Stimulated activated naive CD4-positive, alpha-beta T cell (primary cell): ENCODE measurements at places on chromosomes 2 and 18.
A peak's percentile ranks its signal among the peaks of the same experiment; 100 is the strongest.

GRCh38 chr2:216424274-216424673 is 12.0 kb downstream of the SMARCAL1 start:
- no peak for DNase-seq

GRCh38 chr2:145916799-145917198 is 1396.9 kb upstream of the ZEB2 start:
- no peak for DNase-seq

DNA sequence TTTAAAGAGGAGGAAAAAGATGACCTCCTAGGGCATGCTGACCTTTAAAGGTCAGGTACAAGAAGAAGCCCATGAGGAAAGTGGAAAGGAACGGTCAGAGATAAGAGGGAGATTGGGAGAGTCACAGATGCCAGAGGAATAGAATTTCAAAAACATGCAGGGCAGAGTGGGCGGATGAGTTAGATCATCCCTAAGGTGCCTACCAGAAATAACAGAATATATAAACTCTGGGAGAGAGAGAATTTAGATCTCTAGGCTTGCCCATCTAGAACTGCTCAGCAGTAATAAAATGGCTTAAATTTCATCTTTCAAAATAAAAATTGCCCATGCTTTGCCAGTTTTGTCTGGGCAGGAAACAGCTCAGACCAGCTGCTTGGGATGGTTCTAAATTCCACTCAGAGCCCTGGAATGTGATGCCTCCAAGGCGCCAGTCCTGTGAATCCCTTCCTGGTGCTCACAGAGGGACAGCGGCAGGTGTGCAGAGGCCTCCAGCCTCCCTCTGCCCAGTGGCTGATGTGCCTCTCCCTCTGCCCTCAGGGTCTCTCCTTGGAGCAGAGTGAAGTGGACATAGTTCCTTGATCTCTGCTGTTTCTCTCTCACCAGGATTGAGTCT is 130.9 kb downstream of the ANTXR1 start:
- DNase-seq: no peak

DNA sequence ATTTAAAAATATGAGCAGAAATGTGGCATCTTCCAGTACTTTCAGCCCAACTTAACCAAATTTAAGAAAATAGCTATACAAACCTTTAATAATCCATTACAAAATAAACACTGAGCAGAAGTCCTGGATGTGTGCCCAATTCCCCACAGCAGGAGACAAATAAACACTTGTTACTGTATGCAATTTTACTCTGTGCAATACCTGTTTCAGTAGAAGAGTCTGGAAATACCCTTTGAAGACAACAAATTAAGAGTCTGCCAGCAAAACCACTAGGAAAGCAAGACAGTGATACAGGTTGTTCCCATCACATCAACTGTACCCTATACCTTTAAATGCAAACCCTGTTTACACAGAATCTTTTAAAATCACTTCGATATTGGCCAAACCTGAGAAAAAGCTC is 41.4 kb upstream of the RNU4ATAC start:
- no peak for DNase-seq

- DNase-seq: no peak
Observed at GRCh38 chr2:187003611-187004010, 154.6 kb upstream of the ZSWIM2 start.

DNA sequence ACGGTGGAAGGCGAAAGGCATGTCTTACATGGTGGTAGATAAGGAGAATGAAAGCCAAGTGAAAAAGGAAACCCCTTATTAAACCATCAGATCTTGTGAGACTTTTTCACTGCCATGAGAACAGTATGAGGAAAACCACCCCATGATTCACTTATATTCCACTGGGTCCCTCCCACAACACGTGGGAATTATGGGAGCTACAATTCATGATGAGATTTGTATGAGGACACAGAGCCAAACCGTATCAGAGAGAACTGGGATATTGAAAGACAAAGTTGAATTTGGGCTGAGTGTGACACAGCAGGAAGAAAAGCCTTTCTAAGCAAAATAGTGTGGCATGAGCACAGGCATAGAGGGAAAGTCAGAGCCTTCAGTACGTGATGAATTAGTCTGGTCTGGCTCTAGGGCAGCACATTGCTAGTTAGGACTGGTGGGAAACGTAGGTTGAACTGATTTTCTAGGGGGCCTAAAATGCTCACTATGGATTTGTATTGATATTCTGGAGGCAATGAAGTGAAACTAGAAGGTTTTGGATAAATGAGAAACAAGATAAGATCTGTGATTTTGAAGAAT is 84.8 kb upstream of the RND3 start:
- DNase-seq: no peak

- DNase-seq: peak; percentile 30
Observed at GRCh38 chr2:237291138-237291792, 122.7 kb downstream of the COL6A3 start.

GRCh38 chr2:134988994-134989605 is 58.1 kb downstream of the MAP3K19 start:
- no peak for DNase-seq

DNA sequence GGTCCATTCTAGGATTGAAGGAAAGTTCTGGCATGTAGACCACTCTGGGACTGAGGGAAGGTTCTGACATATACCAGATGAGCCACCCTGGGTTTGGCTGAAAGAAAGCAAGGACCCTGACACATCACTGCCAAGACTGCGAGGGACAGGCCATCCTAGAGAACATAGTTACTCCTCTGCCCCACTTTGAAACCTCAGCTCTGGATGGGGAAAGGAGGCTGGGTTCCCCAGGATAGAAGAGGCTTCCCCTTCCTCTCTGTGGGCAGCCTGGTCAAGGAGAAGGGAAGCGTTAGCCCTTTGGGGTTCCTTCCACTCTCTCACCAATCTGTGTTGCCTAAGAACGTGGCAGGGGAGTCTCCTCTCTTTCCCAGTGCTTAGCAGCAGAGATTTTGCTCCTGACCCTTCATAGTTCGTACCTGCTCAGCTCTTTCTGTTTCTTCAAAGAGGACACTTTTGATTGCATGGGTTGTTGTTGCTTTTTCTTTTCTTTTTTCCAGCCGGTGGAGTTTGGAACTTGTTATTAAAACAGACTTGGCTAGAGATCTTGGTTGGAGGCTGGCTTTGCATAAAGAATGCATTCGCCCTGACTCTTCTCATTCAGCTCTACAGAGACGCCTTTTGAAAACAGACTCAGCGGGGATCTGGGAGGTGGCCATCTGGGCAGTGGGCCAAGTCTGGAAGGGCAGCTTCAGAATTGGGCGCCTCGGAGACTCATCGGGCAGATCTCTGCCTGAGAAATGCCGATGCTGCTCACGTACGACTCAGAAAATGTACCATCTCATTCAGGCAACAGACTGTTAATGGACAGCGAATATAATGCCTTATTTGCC is 166.1 kb downstream of the CLIP4 start:
- no peak for DNase-seq

DNA sequence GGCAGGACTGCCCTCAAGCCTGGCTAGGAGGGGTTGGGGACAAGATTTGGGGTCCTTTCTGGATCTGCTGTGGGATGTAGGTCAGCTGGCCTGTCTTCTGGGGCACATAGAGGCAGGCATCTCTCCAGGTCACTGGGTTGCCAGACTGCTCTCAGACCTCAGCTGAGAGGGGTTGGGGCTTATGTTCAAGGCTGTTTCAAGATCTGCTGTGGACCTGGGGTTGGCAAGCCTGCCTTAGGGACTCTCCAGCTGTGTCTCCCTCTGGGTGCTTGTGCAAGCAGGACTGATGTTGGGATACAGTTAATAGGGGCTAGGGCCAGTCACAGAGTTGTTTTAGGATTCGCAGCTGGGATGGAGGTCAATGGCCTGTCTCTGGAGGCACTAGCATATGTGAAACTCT is 363.0 kb upstream of the ST6GAL2 start:
- no peak for DNase-seq

- DNase-seq: no peak
Observed at GRCh38 chr2:160221391-160222276, 21.6 kb upstream of the ITGB6 start.

DNA sequence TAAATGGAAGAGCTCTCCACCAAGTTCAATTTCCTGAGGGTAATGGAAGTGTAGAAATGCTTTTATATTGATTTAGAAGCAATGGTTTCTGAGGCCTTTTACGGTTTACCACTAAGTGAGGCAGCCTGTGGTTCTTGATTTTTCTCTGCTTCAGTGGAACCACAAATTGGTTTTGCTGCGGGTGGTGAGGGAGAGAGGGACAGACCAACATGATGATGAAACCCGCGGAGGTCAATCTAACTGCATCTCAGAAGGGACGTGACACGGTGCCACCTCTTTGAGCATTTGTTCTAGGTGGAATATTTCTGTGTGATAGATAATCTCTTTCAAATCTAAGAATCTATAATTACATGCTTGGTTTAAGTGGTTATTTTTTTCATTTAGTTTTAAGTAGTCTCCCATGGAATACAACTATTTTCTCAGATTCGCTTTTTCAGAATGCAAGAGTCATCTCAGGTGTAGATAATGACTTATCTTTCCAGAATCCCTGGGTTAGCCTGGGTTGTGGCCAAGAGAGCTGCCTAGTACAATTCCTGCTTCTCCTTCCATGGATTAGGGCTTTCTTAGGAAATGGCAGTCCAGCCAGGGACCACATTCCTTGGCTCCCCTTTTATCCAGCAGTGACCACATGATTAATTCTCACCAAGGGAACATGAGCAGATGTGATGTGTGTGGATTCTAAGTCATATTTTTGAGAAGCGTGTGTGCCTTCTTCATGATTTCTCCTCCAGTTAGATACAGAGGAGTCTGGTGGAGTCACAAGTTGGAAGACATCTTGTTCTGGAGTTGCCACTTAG is 52.5 kb downstream of the KCNE4 start:
- no peak for DNase-seq
